Cardiac septum (tissue), 1 donor: ENCODE measurements at places on chromosomes 2 and 18.
A peak's percentile ranks its signal among the peaks of the same experiment; 100 is the strongest.

DNA sequence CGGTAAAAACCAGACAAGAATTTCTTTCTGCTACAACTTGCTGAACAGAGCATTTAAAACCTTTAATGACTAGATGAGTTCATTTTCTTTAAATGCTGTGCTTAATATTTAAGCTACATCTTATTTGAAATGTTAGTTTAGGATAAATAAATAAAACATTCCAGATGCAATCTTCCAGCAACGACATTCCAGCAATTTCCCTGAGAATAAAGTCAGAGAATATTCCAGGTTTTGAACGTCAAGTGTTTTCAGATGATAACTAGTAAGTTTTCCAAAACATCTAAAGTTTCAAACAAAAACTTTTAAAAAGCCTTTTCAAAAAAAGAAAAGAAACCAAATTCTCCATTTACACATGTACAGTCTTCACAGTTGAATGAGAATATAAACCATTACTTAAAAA lies 104.8 kb downstream of the PPP1R1C start:
- no peak for DNase-seq

GRCh38 chr18:55484773-55485172 lies 103.2 kb downstream of the TCF4 start:
- no peak for DNase-seq

- no peak for DNase-seq
Observed at GRCh38 chr2:74571058-74571457, 16.5 kb downstream of the DOK1 start.

GRCh38 chr18:61554946-61555361 lies 221.7 kb downstream of the CDH20 start:
- no peak for DNase-seq

- no peak for DNase-seq
Observed at GRCh38 chr2:100396483-100396882, 21.0 kb downstream of the CHST10 start.

GRCh38 chr2:241637795-241638660 lies 535 bp downstream of the ATG4B start:
- DNase-seq = no peak

- no peak for DNase-seq
Observed at GRCh38 chr2:69221960-69222751, 164.9 kb downstream of the GFPT1 start.

- DNase-seq = peak; percentile 71
Observed at GRCh38 chr2:72115110-72116080, 32.3 kb downstream of the CYP26B1 start.

DNA sequence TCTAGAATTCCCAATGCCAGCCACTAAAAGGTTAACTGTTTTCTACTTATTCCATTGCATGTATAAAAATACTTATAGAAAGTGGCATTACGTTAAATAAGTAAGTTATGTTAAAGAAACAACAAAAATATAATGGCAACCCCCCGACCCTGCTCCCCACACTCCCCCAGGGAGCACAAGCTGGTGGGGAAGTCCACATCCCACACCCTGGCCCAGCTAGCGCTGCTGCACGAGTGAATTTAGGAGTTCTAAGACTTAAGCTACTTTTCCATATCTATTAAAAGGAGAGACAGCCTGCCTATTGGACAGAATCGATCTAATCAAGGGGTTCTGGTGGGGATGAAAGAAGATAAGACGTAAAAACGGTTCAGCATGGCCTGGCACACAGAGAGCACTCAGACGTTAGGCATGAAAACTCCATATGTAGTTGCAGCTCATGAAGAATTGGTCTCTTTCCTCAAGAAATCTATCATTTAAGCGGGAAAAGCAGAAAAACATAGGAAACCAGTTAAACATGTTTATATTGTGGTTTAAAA lies 16.6 kb downstream of the HJURP start:
- no peak for DNase-seq

DNA sequence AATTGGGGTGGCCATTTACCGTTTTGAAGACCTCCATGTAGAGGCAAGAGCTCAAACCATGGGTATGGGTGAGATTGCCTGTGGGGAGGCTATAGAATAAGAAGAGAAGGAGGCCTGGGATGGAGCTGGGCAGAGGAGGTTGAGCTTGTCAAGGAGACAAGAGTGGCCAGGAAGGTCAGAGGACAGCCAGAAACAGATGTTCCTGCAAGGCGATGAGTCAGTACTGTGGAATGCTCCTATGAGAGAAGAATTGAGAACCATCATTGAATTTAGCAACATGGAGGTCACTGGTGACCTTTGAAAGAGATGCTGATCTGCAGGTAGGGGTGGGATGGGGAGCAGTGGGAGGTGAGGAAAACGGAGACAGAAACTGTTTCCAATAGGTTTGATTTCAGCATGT lies 3.5 kb downstream of the ACSL3 start:
- no peak for DNase-seq

GRCh38 chr2:45962177-45962921 lies 310.9 kb downstream of the PRKCE start:
- DNase-seq = peak; percentile 80

GRCh38 chr18:35524226-35524625 lies 26.5 kb upstream of the INO80C start:
- no peak for DNase-seq

DNA sequence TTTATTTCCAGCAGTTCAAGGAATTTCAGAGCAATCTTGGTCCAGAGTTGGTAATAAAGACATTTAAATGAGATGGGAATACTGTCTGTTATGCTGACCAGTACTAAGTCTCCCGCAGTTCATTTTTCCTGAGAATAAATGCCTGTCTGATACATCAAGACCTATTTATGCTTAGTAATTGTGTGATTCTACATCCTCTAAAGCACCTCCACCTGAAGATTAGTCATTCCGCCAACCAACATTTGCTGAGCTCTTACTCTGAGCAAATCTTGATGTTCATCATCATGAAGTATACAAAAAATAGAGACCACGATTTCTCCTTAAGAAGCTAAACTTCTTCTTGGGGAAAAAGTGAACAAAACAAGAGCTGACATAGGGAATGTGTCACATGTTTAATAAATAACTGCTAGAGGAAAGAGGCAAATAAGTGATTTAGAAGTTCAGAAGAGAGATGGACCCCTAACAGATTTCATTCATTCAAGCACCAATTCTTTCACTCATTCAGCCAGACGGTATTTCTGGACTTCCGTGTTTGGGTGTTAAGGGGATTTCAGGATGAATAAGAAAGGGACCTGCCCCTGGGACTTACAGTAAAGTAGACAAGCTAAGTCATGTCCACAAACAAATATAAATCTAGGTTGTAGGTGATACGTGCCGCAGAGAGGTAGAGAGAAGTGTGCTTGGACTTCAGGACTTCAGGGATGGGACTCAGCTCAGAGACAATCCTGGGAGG lies 34.2 kb upstream of the PPP4R1 start:
- no peak for DNase-seq

- no peak for DNase-seq
Observed at GRCh38 chr2:241882091-241882625, 12.6 kb downstream of the RTP5 start.

- peak; percentile 84 for DNase-seq
Observed at GRCh38 chr2:96869822-96870625, at the start of gene SEMA4C. Gene SEMA4C, minus strand, starts transcription at chr2:96870080. Its CDS starts 2,194 bp downstream, at chr2:96867886.
